Thyroid gland (tissue), 4 donors: ENCODE measurements at places on chromosomes 12 and 14. TPM values are rescaled to one million over a fixed set of nuclear protein-coding genes. Genes with fewer than 3 reads are reported as not detected.

Gene MGAT2
- 26.7 TPM for total RNA-seq

- no peaks in the 10 kb centered on the region for H3K4me1 ChIP-seq
- H3K27ac ChIP-seq, result no peak overlapping the region
- no peaks in the 10 kb centered on the region for H3K36me3 ChIP-seq
- H3K27me3 ChIP-seq, result no peaks in the 10 kb centered on the region
- no peak for DNase-seq
- no peak overlapping the region for H3K4me3 ChIP-seq
These were observed 218.9 kb downstream of the ADAMTS20 start for GRCh38 chr12:43332977-43333640.

DNA sequence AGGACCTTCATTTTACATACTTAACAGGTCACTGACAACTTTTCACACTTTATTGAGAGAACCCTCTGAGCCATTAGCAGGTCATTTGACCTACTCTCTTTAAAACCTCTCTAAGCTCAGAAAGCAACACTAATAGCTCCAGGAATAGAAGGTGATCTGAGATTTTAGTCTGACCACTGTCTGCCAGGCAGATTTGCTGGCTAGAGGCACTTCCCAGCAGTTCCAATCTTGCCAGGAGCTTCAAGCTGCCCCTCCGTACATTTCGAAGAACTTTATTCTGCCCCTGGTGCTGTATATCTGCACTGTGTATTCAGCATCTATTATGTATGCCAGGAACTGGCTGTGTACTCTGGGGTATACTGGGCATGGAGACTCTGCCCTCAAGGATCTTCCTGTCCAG lies 56.3 kb downstream of the GPHB5 start:
- no peaks in the 10 kb centered on the region for H3K4me1 ChIP-seq
- no peaks in the 10 kb centered on the region for H3K27me3 ChIP-seq
- DNase-seq, result no peak

Gene CLEC9A
- total RNA-seq, result not detected

- H3K36me3 ChIP-seq, result peaks cover 34% of the 10 kb centered on the region
- no peak within 1 kb of the TSS for H3K4me3 ChIP-seq
- H3K27ac ChIP-seq, result no peak within 1 kb of the TSS
- H3K4me1 ChIP-seq, result peaks cover 41% of the 10 kb centered on the region
These were observed at the start of gene CIDEB for GRCh38 chr14:24307575-24308341. TSS of gene CIDEB (minus strand) at chr14:24307977. CDS start at chr14:24307858, 119 bp downstream.

Gene MYF6
- total RNA-seq, result not detected

Gene FOXG1
- 0.11 TPM for total RNA-seq

Gene EXOC3L4
- total RNA-seq, result not detected
